Endothelial cell (in vitro differentiated cells): ENCODE measurements at places on chromosomes 5 and 9.

DNA sequence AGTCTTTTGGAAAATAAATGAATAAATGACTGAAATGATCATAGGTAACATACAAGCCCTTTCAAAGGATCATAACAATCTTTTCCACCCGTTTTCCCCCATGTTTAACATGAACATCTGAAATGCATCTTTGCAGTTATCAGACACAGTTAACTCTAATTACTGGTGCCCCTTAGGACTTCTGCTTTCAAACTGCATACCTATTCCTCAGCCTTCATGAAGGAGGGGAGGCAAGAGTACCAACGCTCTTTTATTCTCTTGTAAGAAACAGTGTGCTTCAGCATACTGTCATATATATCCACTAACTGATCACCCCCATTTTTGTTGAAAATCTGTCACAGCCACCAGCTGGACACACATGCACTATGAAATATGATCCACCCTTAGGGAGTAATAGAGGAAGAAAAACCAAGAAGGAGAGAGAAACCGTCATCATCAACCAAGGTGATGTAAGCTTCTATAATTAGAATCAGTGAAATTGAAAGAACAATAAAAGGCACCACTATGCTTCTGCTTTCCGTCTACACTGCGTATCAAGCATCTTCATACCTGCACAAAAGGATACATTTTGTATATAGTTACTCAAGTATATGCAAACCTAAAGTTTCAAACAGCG lies 98.7 kb downstream of the RAPGEF6 start:
- no peak for DNase-seq

GRCh38 chr5:61622156-61622555 lies 290.1 kb downstream of the ZSWIM6 start:
- DNase-seq, result no peak

- DNase-seq, result no peak
Measured at GRCh38 chr9:98142182-98142907, 23.3 kb upstream of the TRIM14 start.

DNA sequence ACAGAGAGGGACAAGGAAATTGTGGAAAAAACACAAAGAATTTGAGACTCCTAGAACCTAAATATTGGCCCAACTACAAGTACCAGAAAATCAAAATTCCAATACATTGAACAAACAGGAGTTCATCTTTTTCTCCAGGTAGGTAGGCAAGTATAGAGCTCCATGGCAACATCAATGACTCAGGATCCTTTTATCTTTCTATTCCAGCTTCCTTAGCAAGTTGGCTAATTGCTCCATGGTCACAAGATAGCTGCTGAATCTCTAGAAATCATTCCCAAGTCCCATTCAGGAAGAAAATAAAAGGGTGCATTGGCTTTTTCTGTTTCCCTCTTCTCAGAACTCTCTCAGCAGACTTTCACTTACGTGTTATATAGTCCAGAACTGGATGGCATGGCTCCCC lies 117.9 kb upstream of the MAN2A1 start:
- DNase-seq, result no peak

- no peak for DNase-seq
Measured at GRCh38 chr5:78537821-78538220, 110.8 kb downstream of the LHFPL2 start.

DNA sequence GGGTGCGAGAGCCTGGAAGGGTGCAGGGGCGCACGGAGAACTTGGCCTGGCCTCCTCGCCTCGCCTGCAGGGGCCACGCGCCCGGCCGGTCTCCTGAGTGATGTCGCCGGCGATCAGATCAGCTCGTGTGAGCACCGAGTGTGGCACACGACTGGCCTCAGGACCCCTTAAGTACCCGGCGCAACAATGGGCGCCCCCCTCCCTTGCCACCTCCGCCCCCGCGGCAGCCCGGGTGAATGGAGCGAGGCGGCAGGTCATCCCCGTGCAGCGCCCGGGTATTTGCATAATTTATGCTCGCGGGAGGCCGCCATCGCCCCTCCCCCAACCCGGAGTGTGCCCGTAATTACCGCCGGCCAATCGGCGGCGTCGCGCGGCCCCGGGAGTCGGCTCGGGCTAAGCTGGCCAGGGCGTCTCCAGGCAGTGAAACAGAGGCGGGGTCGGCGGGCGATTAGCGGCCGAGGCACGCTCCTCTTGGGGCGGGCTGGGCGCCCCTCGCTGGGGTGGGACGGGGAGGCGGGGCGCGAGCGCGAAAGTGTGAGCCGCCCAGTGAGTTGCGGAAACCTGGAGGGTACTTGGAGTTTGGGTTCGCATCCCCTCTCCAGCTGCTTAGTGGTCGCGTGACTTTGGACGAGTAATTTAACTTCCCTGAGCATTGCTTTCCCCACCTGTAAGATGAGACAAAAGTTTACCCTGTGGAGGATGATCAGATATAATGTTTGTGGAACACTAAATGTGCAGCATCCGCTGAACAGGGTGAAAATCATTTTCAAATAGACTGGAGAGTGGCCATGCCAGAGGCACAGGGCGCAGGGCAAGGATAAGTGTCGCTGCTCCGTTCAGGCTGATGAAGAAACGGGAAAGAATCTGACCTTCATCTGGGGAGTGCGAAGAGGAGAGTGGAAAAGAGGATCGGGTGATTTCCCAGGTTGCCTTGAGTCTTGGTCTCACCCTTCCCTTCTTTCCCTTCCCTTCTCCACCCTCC lies at the start of gene NEUROG1:
TSS of gene NEUROG1 (minus strand) at position 145 of the 982 bp plus-strand sequence. CDS start 274 bp downstream, outside the sequence.
- peak; percentile 21 for DNase-seq

DNA sequence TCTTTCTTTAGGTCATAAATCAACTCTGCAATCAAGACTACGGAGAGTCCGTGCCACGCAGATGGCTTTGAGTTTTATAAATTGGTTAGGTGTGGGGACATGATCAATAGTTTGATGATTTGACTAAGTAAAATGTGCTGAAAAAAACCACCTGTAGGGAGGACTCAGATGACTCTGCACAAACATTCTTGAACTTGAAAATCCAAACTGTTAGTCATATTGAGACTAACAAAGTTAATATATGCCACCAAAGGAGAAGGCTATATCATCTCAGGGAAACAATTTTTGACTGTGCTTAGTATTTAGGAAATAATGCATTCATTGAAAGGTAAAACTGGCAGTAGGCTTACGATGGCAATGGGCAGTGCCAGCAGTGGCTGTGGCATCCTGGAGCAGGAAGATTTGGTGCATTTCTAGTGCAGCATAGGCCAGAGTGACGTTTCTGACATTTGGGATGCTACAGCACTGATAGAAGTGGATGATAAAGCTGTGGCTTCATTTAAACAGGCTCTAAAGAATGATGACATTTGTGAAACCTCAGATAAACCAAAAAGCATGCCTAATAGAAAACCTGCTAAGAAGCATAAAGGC lies 291.1 kb downstream of the MLLT3 start:
- DNase-seq, result no peak

DNA sequence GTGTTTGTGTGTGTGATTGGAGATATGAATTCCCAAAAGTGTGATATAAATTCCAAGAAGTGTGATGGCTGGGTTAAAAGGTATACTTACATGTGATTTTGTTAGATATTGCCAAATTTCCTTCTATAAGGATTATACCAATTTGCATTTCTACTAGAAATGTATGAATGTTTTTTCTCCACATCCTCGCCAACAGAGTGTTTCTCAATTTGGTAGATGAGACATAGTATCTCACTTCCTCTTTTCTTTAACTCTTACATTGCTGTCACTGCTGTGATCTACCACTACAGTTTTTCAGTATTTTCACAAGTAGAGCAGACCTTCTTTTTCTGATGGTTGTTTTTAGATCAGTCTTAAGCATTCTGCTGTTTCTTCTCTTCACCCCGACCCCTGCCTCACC lies 111.3 kb downstream of the FER start:
- no peak for DNase-seq

DNA sequence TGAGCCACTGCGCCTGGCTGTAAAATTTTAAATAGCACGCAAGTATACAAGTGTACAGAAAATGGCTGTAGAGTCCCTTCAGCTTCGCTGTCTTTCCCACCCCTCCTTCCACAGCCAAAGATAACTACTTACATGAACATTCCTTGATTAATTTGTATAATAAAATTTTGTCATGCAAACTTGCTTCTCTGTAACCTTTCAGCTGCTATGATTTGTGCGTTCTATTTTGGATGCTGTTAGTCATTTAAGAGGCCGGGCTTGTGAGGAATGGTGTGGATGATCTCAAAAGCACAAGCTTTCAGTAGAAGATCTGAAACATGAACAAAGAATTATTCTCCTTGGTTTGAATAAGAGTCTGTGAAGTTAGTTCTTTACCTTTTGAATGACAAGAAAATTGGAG lies 115.0 kb upstream of the TLE1 start:
- DNase-seq, result no peak

DNA sequence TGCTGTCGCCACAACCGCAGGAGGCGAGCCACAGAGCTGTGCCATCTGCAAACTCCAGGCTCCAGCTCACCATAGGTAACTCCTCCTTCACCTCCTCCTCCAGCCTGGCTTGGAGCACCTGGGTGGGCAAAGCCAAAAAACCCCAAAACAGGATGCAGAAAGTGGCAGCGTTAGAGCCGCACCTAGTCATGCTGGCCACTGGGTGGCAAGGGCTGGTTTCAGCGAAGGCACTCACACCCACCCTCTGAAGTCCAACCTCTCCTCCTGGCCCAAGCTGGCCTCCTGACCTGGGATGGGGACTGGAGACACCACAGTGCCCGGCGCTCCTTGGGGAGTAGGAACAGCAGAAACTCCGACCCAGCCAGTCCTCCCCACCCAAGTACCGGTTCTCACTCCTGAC lies 28.7 kb upstream of the ZNF354B start:
- DNase-seq, result no peak

DNA sequence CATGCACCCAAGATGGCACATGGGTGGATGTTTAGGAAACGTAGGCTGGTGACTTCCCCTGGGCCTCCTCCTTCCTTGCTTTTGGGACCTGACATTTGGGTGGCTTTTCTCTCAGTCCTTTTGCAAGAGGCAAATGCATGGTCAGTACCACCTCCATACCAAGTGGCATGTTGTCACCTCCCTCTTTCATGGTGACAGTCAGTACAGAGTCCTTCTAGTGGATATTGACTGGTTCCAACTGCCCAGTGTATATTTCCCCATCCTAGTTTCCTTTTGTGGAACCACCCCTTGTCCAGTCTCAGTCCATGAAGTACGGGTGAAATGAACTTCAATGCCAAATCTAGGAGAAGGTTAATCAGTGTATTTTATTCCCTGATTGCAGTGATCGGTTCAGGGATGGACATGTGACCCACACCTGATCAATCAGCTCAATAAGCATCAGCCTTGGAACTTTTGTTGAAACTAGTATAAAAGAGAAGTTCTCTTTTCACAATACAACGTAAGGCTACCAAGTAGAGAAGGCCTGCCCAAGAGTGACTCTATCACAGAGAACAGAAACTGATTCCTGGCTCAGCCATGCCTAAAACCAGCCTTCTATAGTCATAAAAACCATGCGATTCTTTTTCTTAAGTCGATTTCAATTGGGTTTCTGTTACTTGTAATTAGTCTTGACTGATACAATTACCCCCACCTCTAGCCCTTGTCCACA lies 143.4 kb upstream of the KLF9 start:
- no peak for DNase-seq

DNA sequence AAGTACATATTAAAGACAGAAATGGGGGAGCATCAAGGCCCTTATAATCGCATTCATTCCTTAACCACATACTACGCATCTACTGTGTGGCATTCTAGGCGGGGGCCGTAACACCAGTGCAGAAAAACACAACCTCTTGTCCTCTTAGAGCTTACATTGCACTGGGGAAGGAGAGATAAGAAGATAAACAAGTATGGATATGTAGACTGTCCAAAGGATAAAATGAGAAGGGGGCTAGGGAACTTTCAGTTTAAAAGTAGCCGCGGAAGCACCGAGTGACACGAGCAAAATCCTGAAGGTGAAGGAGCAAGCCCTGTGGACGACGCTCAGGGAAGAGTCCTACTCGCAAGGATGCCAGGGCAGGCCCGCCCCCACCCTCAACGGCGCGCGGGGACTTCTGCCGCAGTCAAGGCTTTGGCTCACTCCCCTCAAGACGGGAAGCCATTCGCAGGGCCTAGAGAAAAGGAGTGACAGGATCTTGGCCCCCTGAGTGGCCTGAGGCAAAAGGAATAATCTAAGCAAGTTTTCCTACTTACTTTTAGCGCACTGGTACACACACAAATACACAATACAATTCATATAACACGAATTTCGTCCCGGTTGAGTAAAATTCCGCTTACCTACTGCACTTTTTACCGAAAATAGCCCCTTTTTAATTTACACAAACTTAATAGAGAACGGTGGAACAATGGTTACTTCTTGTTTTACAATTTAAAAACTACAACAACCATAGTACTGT lies 1.3 kb upstream of the NIPBL start:
- DNase-seq, result peak; percentile 57

DNA sequence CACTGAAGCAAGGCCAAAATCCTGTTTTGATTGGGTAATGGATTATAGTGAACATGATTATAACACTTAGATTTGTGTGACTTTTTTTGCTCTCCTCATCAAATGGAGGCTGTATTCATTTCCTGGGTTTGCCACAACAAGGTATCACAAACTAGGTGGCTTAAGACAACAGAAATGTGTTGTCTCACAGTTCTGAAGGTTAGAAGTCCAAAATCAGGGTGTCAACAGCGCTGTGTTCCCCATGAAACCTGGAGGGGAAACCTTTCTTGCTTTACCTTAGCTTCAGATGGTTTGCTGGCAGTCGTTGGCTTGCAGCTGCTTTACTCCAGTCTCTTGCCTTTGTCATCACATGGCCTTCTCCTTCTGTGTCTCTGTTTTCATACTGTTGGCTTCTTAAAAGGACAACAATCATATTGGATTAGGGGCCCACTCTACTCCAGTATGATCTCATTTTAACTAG lies 32.4 kb downstream of the CDC42SE2 start:
- DNase-seq, result no peak

DNA sequence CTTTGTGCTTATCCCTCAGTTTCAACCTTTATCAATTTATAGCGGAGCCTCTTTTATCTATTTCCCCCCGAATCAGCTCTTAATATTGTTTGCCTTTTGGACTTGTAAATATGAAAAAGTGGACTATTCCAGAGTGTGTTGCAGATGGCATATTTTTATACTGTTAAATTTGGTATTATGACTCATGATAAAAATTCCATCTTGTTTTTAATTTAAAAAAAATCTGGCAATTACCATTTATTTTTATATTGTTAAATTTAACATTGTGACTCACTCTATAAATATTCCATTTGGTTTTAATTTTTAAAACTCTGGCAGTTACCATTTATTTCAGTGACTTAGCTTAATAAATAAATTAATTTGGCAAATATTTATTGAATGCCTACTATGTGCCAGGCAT lies 37.5 kb downstream of the RBM27 start:
- no peak for DNase-seq

GRCh38 chr5:20359377-20359776 lies 371.4 kb upstream of the CDH18 start:
- DNase-seq, result no peak
